ENCODE measurements at places on chromosomes 16 and 17.
A peak's percentile ranks its signal among the peaks of the same experiment; 100 is the strongest.

DNA sequence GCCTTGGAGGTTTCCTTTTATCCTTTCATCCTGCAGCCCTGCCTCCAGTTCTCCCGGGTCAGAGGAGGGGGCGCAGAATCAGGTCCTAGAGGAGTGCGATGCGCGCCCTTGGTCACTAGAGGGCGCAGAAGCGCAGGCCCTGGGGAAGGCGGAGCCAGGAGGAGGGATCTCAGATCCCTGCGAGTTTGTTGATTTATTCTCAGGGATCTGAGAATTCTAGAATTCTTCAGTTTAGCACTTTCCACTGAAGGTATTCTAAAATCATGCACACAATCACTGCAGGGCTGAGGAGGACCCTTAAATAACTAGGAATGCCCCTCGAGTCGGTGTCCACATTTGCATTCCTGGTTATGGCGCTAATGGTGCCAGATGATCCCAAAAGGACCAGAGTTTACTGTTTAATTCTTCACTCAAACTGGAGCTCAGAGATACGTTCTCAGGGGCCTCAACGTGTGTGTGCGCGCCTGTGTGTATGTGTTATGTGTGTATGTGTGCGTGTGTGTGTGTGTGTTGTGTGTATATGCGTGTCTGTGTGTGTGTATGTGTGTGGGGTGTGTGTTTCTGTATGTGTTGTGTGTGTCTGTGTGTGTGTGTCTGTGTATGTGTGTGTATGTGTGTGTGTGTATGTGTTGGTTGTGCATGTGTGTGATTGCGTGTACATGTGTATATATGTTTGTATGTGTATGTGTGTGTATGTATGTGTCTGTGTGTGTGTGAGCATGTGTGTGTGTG is 6.9 kb upstream of the ELAC2 start:
- peak; percentile 58 for DNase-seq

- DNase-seq: no peak
Observed at GRCh38 chr17:16933317-16934132, 38.4 kb downstream of the TNFRSF13B start.

GRCh38 chr16:57379579-57379978 is 7.3 kb downstream of the CX3CL1 start:
- no peak for DNase-seq

- no peak for DNase-seq
Observed at GRCh38 chr16:4295581-4295980, 20.3 kb upstream of the GLIS2 start.

DNA sequence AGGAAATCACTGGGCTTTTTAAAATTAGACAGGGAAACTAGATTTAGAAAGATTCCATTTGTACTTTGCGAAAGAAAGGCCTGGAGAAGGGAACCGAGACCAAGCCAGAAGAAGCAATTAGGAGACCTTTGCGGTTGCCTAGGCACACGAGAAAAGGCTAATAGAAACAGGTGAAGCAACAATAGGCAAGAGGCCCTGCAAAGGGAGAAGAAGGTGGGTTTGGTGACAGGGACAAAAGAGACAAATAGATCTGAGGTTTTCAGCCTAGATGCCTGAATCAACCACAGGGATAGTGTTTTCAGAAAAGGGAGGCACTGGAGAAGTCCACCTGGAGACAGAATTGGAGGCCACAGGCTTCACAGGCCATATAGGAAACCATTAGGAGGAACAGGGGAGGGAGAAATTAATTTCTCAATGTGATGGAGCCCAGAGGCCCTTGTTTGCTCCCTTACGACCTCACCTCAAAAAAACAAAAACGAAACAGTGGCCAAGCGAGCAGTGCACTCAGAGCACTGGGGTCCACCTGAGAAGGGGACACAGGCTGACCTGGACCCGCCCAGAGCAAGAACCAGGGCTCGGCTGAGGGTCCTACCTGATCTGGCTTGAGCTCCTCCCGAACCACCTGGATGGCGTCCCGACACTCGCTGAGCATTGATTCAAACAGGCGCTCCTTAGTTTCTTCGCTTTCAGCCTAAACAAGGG is 22.3 kb downstream of the SRP68 start:
- no peak for DNase-seq

DNA sequence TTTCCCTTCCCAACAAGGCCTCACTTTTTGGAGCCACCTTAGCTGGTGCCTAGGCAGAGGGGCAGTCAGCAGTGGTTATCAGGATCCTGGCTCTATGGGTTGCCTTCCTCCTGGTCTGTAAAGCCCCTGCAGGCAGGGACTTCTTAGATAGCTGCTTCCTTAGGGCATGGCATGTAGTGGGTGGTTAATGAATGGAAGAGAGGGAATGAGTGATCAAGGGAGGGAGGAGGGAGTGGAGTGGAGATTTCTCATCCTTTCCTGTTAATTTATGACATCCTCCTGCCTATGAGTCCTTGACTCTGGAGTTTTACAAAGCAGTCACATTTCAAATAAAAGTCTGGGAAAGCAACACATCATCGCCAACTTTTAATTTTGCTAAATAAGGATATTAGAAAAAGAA is 40.7 kb downstream of the SNX20 start:
- DNase-seq: no peak

GRCh38 chr17:30547778-30548573 is 70.8 kb downstream of the GOSR1 start:
- no peak for DNase-seq

DNA sequence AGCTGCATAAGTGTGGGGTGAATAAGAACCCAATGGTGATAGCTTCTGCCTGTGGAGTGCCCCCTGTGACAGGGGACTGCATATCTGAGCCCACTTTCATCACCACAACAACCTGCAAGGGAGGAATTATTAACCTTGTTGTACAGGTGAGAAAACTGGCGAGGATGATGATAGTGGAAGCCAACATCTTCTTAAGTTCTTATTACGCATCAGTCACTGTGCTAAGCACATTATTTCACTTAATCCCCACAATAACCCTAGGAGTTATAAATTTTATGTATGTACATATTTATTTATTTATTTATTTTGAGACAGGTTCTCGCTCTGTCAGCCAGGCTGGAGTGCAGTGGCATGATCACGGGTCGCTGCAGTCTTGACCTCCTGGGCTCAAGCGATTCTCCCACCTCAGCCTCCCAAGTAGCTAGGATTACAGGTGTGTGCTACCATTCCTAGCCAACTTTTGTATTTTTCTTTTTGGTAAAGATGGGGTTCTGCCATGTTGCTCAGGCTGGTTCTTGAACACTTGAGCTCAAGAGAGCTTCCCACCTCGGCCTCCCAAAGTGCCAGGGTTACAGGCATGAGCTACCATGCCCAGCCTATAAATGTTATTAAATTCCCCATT is 7.6 kb downstream of the PDILT start:
- DNase-seq: no peak

DNA sequence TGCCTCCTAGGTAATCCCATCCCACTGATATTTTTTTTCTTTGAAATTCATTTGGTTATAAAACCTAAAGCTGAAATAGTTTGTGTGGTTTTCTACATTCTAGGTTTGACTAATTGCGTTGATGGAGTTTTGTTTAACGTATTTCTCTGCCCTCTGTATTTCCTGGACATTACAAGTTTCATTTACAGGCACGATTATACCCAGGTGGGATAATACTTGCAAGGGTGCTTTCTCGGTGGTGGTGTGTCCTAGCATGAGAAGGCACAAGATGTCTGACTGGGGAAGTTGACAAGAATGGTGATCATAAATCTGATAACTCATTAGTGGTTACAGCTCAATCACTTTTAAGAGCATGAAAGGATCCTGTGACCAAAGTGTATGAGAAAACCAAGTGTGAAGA is 45.0 kb downstream of the DYNLRB2 start:
- DNase-seq: no peak

GRCh38 chr16:85079785-85080570 is 32.3 kb downstream of the CIBAR2 start:
- no peak for DNase-seq

DNA sequence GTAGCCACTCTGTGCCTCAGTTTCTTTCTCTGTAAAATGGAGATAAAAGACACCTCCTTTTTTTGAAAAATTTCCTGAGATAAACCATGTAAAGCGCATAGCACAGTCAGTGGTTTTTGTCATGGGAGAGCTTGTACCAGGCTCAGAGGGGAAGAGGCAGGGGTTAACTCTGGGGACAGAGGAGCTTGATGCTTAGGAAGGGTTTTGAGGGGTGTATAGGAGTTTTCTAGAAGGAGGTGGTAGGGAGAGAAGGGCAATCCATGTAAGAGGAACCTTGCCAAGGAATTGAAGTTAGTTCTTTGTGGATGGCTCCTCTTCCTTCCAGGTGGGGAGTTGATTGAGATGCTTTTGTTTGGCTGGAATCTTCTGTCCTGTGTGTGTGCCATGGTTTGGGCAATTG is 131.9 kb upstream of the GSE1 start:
- DNase-seq: no peak

DNA sequence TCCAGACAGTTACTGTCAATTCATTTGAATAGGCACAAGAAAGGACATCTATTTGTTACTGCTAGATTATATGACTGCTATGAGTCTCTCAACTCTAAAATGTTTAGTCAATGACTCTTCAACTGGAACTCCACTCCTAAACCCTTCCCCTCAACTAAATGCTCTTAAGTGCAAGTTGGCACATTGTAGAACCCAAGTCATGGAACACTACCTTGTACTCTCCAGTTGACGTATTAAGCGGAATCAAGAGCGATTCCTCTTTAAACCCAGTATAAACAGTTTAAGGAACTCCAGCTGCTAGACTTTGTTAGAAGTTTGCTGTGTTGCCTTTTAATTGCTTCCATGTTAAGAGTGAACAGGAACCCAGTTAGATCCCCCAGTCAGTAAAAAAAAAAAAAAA is 44.6 kb downstream of the STH start:
- no peak for DNase-seq

GRCh38 chr16:89358030-89359005 is 132.0 kb downstream of the ANKRD11 start:
- DNase-seq: no peak

- no peak for DNase-seq
Observed at GRCh38 chr17:78131172-78132083, 857 bp downstream of the TMC8 start.

DNA sequence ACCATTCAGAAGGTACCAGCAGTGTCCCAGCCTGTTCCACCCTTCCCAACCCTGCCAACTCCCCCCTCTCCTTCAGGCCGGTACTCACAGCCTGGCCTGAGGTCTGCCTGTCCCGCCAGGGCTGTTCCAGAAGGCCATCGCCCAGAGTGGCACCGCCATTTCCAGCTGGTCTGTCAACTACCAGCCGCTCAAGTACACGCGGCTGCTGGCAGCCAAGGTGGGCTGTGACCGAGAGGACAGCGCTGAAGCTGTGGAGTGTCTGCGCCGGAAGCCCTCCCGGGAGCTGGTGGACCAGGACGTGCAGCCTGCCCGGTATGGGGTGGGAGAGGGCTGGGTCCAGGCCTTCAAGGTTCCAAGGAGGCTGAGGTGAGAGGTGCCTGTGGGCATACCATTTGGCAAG is 5.3 kb upstream of the SPEM1 start:
- no peak for DNase-seq

GRCh38 chr17:78441271-78441971 is 63.0 kb downstream of the PGS1 start:
- DNase-seq: no peak

DNA sequence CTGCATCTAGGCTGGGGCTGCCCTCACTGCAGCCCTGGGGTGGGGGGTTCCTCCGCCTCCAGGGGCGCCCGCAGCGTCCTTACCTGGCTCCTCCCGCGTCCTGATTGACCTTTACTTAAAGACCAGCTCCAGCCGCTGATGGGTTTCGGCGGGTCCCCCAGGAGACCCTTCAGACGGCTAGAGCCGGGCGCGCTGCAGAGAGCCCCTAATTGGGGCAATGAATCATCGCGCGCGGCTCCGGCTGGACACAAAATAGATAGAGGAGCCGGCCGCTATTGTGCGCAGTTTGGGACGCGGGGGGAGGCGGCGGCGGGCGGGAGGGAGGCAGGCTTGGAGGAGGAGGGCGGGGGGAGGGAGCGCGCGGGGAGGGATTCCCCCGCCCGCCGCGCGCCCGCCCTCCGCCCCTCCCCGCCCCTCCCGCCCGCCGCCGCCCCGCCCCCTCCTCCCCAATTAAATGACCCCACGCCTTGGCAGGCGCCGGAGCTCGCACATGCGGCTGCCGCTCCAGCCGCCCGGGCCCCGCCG is 56.5 kb upstream of the CIBAR2 start:
- peak; percentile 59 for DNase-seq

DNA sequence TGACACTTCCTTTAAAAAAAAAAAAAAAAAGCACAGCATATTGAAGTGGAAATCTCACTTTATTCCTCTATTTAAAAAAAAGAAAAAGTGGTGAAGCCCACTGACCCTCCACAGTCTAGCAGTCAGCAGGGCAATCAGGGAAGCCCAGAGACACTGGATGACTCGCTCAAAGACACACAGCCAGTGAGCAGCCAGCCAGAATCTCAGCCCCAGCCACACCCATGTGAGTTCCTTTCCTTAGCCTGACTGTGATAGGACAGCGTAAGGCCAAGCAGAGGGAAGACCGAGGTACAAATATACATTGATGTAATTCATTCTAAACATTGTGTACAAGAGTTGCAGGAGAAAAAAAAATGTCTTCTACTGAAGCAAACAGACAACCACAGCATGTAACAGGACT is 22.5 kb downstream of the XPO6 start:
- DNase-seq: no peak

GRCh38 chr17:78141437-78142118 is 4.6 kb upstream of the C17orf99 start:
- no peak for DNase-seq

DNA sequence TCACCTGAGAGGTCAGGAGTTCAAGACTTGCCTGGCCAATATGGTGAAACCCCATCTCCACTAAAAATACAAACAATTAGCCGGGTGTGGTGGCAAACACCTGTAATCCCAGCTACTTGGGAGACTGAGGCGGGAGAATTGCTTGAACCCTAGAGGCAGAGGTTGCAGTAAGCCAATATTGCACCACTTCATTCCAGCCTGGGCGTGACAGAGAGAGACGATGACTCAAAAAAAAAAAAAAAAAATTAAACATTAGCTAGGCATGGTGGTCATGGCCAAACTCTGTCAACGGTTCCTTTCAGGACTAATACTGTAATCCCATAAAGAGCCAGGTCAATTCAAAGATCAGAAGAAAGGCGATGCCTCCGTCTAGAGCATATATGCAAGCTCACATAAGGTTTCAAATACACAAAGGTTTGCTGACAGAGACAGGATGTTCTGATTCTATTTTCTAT is 2.4 kb downstream of the RNF157 start:
- DNase-seq: no peak

DNA sequence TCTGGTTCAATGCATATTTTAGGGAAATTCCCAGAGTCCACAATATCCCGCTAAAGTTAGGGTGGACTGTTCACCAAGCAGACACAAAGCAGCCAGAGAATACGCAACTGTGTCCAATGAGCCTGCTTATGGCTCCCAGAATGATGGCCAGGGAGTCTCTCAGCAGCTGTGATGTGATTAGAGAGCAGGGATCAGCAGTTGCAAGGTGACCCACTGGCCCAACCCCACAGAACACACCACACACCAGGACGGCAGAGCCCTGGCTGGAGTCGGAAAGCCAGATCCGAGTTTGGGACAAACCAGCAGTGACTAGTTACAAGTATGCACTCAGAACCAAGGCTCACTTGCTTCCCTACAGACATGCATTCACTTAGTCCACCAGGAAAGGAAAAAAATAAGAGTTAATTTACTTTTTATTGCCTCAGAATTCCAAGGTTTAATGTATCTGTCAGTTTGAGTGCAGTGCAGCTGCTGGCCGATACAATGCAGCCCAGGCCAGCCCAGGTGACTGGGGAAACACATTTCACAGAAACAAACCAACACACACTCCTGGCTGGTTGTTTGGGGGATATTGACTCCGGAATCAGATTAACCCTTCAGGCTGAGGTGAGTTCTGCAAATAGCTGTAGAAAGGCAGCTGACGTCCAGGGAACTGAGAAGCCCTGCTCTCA is 121.7 kb downstream of the HIC1 start:
- DNase-seq: no peak

- DNase-seq: no peak
Observed at GRCh38 chr17:6072611-6073010, 2.4 kb downstream of the WSCD1 start.
